ENCODE measurements at places on chromosomes 11 and 22. TPM values are rescaled to one million over a fixed set of nuclear protein-coding genes. Genes with fewer than 3 reads are reported as not detected.
A peak's percentile ranks its signal among the peaks of the same experiment; 100 is the strongest.

DNA sequence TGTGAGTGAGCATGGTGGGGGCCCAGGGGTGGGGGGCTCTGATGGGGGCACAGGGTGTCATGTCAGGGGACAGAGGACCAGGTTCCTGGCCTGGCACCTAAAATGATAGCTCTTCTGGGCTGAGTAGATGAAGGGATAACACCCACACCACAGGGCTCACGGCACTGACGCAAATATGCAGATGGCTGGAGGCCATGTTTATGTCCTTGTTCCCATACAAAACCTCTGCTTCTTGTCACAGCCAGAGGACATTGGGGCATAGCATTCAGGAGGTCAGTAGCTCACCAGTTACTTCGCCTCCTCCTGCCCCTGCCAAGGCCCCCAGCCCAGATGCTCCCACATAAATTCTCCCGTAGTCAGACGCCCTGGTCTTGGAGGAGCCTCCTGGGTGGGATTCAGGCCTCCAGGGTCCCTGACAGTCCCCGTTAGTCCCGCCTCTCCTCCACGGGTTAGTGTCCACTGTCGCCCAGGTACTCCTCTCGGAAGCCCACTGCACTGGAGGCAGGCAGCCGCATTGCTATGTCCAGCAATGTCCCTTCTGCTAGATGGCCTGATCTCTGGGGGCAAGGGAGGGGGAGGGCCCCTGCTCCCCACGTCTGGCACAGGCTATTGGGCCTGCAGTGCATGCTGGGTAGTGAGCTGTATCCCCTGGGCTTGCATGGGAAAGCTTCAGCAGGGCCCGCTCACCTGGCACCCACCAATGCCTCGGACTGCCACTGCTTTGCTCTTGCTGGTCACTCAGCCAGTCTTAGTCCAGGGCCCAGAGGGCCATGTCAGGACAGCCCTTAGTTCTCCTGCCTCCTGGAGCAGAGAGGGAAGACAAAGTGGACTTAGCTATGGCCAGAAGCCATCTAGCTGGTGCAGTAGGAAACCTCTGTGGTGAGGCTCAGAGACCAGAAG lies 75.6 kb upstream of the MYOD1 start:
- DNase-seq = no peak

DNA sequence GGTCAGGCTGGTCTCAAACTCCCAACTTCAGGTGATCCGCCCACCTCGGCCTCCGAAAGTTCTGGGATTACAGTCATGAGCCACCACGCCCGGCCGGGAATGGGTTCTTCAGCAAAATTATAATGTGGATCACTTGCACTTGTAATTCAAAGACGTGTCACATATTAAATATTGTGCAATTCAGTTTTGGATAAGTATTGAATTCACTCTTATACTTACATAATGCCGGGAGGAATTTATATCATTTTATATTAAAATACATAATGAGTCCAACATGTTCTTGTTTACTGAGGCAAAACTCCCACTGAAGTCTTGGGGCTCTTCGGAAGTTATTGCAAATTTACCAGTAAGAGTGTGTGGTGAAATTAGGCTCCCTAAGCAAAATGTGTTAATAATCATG lies 635.2 kb upstream of the LUZP2 start:
- no peak for DNase-seq

DNA sequence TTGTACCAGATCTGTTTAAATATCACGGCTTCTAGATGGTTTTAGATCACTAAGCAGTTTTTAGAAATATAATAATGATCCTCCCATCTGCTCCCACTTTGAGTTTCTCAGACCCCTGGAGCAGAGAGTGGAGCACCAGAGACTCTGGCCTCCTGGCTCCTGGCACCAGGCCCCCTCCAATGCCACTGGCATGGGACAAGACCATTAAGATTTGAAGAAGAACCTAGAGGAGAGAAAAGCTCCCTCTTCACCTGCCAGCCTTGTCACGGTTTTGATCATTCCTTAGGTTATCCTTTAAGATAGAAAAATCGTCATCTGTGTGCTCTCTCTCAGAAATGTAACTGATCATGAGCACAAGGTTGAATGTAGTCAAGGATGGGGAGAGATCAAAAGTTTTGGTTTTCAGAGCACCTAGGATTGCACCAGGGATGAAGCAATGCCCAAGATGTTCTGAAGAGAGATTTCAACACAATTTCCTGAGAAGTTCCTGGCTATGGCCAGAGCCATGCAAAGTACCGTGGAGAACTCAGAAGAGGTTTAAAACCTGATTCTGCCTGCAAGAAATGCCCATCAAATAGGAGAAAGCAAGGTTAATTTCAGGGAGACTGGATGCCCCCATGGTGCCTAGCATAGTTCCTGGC lies 22.2 kb downstream of the IL10RA start:
- no peak for DNase-seq

GRCh38 chr11:17855531-17856290 lies 121.1 kb downstream of the KCNC1 start:
- no peak for DNase-seq

GRCh38 chr11:48024635-48025071 lies 44.3 kb downstream of the PTPRJ start:
- DNase-seq = no peak

DNA sequence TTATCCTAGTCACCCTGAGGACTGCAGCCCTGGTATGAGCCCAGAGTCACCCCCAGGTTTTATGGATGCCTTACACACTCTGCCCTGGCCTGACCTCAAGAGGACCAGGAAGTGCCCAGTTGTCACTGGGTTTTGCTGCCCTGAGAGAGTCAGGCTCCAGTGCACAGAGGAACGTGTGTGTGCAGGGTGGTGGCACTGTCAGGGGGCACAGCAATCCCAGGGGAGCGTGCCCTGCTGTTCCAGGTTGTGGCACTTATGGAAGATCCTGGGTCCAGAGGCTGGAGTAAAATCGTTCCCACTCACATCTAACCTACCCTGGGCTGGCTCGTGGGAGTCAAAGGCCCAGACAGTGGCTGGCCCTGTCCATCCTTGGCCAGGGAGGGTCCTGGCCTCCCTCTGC lies 7.6 kb downstream of the APOBEC3A start:
- DNase-seq = no peak

GRCh38 chr22:32854351-32854804 lies 52.9 kb downstream of the TIMP3 start:
- no peak for DNase-seq

DNA sequence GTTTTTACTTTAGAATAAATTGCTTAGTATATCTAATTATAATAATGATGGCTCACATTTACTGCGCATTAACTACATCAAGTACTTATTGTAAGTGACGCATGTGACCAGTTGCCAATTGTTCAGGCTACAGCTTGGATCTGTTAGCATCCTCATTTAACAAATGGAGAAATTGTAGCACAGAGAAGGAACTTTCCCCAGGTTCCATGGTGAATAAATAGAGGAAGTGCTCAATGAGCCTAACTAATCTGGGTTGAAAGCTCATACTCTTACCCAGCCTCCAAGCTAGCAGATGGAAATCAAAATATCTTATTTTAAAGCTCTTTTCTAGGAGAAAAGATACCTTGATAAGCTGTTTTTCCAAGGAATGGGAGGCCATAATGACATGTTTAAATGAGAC lies 19.8 kb downstream of the MMP27 start:
- DNase-seq = no peak

DNA sequence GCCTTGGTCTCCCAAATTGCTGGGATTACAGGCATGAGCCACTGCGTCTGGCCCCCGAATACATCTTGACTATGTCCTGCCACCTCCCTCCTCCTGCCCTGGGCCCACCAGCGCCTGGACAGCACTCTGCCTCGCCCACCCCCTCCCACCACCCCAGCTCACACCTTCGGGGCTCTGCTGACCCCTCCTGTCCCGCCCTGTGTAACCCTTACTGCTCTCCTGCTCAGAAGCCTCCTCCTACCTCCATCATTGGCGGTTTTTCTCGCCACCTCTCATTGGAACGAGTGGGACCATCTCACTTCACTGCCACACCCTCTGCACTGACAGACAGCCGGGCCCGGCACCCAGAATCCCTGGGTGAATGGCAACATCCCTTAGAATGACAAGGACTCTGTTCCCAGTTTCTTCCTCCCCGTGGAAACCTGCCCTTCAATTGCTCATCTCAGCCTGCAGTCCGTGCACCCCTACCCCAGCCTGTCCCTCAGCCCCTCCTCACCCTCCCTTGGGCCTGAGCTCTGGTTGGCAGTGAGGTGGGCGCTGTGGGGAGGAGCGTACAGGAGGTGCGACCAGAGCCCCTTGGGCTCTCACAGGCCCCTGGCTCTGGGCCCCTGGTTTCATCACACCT lies 32.2 kb downstream of the LRRC74B start:
- no peak for DNase-seq

DNA sequence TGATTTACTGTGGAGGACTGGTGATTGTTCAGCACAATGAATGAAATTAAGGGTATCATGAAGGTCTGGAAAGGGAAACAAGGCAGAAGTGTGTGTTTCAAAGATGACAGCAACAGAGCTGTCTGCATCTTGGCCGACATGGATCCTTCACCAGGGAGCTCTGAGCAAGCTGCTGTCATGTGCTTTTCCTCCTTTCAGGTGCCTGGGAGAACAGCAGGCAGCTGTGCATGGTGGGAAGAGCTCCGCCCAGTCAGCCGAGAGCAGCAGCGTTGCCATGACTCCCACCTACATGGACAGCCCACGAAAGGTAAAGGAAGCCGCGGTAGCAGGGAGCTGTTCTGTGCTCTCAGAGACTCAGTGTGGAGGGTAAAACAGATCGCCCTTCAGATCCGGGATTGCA lies 87.1 kb upstream of the YWHAH start:
- no peak for DNase-seq

GRCh38 chr11:110524238-110524637 lies 94.5 kb downstream of the FDX1 start:
- DNase-seq = no peak

DNA sequence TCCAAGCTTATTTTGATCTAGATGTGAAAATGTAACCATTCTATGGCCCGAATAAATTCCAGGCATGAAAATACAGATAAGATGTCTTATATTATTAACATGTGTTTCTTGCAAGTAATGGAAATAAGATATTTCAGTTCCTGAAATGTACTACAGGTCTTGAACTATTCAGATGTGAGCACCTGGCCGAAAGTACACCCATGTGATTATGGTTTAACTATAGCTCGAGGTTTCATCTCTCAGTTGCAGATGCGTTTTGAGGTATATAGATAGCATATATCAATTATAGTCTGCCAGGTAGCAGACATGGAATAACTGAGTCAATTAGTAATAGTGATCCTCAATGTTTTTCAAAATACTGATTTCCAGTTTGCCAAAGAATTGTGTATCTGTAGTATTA lies 68.3 kb downstream of the DDIAS start:
- no peak for DNase-seq

DNA sequence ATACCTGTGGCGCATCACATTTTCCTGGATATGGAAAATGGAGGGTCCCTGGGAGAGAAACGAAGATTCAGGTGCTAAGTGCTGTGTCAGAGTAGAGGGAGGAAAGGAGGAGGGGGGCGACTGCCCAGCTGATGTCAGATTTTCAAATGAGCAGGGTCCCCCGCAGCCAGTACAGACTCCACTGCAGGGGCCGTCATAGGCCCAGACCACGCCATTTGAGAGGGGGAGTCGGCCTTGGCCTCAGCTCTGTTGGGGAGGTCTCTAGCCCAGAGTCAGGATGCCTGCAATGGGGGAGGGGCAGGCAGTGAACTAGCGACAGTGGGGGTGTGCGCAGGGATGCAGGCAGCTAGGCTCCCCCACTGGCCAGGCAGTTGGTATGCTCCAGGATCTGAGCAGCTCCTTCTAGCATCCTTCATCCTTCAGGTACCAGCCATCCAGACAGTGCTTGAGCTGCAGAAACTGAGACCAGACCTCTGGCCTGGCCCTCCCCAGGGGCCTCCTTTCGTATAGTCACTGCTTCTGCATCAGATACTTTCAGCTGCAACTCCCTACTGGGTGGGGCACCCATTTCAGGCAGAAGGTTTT lies at the start of the genes BSCL2 and GNG3:
Gene BSCL2, minus strand, starts transcription at position 148 of the 585 bp plus-strand sequence. CDS start 229 bp downstream, outside the sequence.
Gene GNG3, plus strand, starts transcription at position 400 of the 585 bp plus-strand sequence. CDS start 620 bp downstream, outside the sequence.
- no peak for DNase-seq

- DNase-seq = no peak
Measured at GRCh38 chr11:6755303-6755952, 16.3 kb downstream of the OR2AG2 start.

DNA sequence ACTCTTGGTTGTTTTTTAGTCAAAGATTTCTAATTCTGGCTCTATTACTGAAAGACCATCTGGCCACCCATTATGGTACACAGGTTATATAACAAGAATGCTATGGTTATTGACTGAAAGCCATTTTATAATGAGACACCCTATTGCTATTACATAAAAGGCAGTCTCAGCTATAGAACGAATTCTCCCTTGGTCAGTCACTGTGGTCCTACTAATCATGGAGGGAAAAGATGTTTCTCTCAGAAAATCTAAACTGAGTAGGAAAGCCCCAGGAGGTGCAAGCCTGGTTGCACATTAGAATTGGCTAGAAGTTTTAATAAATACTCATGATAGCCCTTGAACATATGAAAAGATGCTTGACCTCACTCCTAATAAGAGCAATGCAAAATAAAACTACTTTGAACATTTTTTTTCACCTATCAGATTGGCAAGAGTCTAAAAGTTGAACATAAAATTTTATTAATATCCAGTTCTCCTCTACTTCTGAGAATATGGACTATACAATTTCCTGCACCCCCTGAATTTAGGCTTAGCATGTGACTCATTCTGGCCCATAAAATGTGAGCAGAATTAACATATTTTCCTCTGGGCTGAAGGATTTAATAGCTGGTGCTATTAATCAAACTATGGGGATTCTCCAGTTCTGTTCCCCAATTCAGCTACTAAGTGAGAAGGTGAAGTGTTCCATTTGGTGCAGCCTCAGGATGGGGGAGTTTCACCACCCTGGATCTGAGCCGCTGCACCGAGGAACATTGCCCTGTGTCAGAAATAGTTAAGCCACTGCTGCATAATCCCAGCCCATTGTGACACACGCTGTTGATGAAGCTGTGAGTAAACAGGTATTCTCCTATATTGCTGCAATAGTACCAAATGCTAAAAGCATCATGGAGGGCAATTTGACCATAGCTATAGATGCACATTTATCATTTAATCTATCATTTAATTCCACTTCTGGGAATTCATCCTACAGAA lies 11.5 kb upstream of the CRKL start:
- DNase-seq = no peak

GRCh38 chr11:42085736-42086135 lies 626.3 kb upstream of the LRRC4C start:
- no peak for DNase-seq

- DNase-seq = peak; percentile 91
Measured at GRCh38 chr22:37741312-37741795, 44.5 kb downstream of the TRIOBP start.

The TNNI2 gene
- total RNA-seq = not detected

The CAVIN3 gene
- 6.1 TPM for total RNA-seq

The GLB1L2 gene
- total RNA-seq = 0.48 TPM

The TPH1 gene
- total RNA-seq = 0.05 TPM

The SLC5A12 gene
- total RNA-seq = 0.20 TPM

The OR5B21 gene
- total RNA-seq = not detected

The PARVA gene
- total RNA-seq = 22.4 TPM

The TBX1 gene
- total RNA-seq = 0.40 TPM

The SCGB1A1 gene
- total RNA-seq = 2.0 TPM

The SYT13 gene
- 0.50 TPM for total RNA-seq

The ST13 gene
- total RNA-seq = 128 TPM

Measured in left lobe of liver (tissue), 2 donors.